ENCODE measurements at places on chromosomes 2 and 18.

DNA sequence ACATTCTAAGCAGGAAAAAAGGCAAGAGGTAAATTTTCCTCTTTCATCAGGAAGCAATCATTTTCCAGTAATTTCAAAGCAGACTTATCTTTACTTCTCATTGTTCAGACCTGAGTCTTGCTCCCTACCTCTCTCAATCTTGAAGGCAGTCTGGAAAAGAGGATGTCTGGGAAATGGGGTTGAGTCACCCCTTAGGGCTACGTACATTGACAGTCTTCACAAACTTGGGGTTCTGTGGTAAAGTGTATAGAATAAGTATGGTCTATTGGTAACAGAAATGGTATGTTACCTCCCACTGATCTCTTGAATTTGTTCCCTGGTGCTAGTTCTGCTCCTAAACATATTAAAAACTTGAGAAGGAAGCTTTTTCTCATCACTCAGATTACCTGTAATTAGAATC, 361.3 kb downstream of the SS18 start:
- no peak for DNase-seq

DNA sequence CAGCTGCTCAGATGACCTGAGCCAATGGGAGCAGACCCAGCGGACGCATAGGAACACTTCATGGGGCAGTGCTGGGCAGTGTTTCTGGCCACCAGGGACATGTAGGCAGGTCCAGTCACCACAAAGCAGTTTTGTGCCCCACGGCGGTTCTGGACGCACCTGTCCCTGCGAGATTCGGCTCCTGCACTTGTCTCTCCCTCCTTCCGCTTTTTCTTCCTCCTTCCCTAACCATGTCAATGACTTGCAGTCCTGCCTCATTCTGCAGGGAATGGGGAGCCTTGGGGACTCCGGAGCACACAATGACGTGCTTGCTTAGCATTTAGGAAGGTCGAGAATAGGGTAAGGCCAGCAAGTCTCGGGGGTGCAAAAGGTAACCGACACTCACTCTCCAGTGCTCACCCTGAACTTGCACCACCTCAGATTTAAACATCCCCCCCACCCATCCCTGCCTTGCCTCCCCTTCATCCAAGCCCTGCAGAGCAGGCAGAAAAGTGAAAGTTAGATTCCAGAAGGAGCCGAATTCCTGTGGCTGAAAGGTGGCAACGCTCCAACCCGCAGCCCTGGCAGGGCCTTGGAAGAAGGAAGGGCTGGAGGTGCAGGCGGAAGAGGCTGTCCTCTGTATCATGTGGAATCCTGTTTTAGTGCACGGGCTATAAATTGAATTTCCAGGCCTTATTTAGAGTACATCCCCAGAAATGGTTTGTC, 40.5 kb upstream of the ATG16L1 start:
- DNase-seq: no peak

DNA sequence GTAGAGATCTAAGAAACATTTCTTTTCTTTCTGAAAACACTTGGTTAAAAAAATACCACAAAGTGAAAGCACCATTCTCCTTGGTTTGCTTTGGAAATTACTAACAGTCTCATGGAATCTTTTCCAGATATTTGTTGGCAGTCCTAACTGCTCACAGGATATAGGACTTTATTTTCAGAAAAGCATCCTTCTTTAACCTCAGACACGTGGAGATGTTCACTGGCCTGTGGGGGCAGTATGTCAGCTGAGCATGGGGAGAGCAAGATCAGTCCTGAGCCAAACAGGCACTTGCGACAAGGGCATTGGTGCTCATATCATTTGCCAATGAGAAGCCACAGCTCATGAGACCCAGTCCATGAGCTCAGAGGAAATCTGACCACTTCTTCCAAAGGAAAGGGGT, 371.9 kb downstream of the NBAS start:
- DNase-seq: no peak

- DNase-seq: no peak
Measured at GRCh38 chr2:136239079-136239685, 121.2 kb upstream of the CXCR4 start.
